Central memory CD8-positive, alpha-beta T cell (primary cell): ENCODE measurements at places on chromosomes 3 and 15.

DNA sequence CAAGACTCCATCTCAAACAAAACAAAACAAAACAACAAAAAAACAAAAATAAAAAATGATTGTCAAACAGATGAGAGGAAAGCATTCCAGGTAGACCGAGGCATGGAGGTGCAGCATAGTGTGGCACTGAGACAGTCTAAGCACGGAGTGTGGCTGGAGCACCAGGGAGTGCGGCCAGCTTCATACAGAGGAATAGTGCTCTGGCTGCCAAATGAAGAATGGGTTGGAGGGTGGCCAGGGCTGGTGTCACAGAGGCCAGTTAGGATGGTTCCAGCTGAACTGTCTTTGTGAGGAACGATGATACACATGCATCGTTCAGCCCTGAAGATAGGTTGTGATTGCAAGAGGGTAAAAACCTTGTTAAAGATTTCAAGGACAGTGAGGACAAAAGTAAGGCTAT, 28.3 kb downstream of the MITF start:
- no peak for DNase-seq

GRCh38 chr3:141782386-141782932, 19.3 kb downstream of the GRK7 start:
- no peak for DNase-seq

- no peak for DNase-seq
Measured at GRCh38 chr15:101499863-101500713, 10.6 kb upstream of the PCSK6 start.

GRCh38 chr3:49867871-49868321, 1.8 kb downstream of the CAMKV start:
- DNase-seq, result no peak

DNA sequence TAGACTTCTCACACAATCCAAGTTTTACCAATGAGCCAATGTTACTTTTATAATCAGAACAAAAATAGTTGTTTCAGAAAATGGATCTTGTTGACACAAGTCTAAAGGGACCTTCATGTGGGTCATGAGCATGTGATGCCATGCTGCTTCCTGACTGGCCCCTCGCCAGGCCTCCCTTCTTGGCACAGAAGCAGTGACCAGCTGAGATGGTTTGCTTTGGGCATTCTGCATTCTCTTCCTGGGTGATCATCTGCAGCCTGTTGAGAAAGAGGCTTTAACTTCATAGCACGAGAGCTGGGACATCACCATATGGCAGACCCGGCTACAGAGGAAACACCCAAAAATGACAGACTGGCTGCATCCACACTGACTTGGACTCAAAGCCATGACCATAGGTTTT, 45.7 kb downstream of the TGM4 start:
- DNase-seq, result no peak

GRCh38 chr15:20341901-20342600, 199.5 kb downstream of the GOLGA6L6 start:
- DNase-seq, result no peak

GRCh38 chr3:83601704-83602103, 1357.1 kb upstream of the CADM2 start:
- no peak for DNase-seq

DNA sequence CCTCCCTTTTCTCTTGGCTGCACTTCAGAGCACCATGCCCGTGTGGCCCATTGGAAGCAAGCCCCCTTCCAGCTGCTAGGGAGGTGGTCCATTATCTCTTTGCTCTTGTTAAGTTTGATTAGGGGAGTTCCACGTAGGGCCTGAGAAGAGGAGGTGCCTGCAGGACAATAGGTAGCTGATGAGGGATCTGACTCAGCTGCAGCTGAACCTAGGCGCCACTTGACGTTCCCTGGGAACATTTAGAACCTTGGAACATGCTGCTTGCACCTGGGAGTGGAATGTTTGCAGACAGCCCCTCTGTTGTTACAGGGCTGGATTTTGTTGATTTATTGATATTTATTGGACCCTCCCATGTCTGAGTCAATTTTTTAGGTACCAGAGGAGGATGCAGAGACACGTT, 4.7 kb downstream of the SMAD3 start:
- DNase-seq, result no peak

DNA sequence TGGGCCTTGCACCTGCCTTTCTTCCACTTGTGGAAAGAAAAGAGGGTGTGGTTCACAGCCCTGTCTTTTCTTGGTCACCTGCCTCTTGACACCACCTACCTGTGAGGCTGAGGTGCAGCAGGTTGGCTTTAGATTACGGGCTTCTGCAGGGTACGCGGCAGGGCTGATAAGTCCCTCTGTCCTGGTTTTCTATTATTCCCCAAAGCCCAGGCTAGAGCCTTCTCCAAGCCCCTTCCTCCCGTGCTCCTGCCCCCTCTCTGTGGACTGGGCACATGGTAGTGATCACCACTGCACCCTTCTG, 44.8 kb upstream of the HACD2 start:
- DNase-seq, result no peak

- no peak for DNase-seq
Measured at GRCh38 chr3:195956577-195956976, 48.2 kb upstream of the TNK2 start.

GRCh38 chr15:100208921-100209603, 132.7 kb downstream of the ADAMTS17 start:
- no peak for DNase-seq

GRCh38 chr3:114384558-114384903, 90.7 kb downstream of the TIGIT start:
- no peak for DNase-seq

DNA sequence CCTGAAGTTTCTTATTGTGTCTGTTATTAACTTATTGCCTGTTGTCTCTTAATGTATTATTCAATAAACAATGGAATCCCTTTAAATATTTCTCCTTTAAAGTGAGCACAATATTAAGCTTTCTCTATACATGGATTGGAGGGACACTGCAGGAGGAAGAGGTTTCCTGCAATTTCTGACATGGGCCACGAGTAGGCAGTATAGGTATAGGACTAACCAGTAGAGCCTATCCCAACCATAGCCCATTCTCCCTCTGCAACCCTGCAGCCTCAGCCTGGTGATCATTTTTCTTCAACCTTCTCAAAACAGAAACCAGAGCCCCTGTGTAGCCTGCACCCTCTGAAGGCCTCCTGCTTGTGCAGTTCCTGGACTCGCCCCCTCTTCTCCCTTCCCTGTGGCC, 124.8 kb downstream of the NEK10 start:
- DNase-seq, result no peak

DNA sequence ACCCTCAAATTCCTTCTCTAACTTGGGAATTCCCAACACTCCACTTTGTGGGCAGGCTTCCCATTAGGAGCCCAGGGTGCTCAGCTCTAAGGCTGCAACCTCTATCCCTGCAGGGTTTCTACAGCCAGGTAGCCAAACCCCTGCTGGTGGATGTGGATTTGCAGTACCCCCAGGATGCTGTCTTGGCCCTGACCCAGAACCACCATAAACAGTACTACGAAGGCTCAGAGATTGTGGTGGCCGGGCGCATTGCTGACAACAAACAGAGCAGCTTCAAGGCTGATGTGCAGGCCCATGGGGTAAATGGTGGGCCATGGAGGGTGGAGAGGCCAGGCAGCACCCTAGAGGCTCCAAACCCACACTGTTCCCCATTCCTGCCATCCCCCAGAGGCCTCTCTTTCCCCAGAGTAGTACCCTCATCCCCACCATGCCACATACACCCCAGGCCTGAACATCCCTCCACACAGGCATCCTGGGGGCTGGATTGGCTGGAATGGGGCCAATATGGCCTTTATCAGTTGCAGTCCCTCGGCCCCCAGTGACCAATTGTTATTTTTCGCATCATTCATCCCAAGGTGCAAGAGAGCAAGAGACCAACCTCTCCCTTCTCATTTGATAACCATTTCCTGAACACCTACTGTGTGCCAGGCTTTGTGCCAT, 7.7 kb downstream of the ITIH1 start:
- no peak for DNase-seq

DNA sequence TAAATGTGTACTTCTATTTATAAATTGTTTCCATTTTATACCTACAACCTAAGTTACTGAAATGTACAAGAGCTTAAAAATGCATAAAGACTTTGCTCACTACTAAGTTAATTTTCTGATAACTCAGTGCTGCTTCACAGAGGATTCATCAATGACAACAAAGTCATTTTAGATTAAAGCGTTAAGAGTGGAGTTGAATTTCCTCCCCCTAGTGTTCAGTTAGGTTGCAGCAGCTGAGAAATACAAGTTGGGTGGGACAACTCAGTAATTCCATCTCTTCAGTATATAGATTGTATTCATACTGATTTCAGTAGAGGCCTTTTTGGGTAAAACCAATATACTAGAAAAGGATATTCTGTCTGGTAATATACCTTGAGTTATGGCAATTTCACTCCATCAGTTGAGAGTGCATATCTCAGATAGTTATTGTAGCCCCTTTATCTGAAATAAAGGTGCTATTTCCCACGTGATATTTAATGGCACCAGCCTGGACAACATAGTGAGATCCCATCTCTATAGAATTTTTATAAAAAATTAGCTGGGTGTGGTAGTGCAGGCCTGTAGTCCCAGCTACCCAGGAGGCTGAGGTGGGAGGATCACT, 6.9 kb upstream of the RPL35A start:
- no peak for DNase-seq

GRCh38 chr3:52181543-52181942, 16.4 kb upstream of the ALAS1 start:
- DNase-seq, result no peak

DNA sequence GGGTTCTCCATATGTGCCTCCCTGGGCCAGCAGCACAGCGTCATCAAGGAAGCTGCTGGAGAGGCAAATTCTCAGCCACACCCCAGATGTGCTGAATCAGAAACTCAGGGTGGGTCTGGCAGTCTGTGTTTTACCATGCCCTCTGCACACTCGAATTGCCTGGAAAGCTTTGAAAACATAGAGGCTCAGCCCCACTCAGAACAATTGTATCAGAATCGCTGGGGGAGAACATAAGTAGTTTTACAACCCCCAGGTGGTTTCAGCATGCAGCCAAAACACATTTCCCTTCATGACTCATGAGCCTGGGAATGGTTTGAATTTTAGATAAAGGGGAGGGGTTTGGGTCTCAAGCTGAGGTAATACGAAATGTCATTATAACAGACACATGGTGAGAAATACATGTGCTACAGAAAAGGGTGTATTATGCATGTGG, 9.6 kb downstream of the TGM4 start:
- no peak for DNase-seq

DNA sequence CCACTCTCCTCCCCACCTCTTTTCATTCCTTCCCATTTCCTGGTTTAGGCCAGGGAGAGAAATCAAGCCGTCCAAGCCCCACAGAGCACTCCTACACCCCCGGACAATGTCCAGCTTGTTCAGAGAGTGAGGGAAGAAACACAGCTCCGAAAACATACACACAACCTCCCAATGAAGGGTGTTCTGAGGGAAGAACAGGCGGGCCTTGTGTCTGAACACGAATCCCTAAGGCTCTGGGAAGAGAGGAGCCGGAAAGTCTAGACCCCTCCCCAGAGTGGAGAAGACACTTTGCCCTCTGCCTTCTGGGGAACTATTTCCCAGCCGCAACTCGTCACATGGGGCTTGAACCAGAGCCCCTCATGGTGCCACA, 30.5 kb downstream of the ACAN start:
- no peak for DNase-seq

DNA sequence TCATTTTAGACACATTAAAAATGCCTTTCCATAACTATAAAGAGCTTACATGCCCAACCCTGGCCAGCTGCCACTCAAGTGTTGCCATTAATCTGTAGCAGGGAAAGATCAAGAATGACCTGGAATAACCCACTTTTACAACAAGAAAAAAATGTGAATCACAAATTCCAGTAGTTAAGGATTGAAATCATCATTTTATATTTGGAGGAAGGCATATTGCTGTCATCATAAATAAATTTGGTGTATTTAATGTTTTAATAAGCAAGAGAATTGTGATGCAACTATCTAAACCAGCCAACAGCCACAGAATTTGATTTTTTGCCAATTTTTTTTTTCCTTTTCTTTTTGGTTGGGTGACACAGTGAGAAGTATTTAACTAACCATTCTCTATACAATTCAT, 240.0 kb upstream of the SEMA6D start:
- no peak for DNase-seq

DNA sequence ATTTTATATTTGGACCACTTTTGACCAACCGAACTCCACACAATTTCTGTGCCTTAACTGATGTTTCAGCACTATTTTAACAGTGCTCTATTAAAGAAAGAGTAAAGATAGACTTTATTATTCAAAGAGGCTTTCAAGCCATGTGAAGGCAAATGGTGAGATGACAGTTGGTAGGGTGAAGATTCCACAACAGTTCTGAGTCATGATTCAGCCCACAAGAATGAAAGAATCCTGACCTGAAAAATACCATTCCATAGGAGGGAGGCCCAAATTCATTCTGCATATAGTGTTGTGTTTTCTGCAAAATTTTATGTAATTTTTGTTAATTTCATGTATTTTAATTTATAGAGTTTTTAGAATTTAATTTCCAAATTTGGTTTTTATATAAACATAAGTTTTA, 135.6 kb upstream of the STAC start:
- DNase-seq, result no peak

- no peak for DNase-seq
Measured at GRCh38 chr3:144771381-144771870, 799.8 kb downstream of the DIPK2A start.

DNA sequence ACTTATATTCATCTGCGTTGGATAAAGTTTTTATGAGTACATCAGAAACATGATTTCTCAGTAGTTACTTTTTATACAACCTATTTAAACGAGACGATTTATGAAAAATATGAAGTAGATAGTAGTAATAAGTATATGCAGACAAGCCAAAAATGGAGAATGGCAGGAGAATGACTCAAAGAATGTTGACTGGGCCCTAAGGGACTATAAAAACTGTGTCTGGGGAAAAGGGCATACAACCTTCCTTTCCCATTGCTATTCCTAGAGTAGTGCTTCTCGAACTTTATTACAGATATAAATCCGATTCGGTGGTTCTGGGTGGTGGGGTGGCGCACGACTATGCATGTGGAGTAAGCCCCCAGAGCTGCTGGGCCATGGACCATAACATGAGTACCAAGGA, 558.5 kb downstream of the FOXP1 start:
- DNase-seq, result no peak

GRCh38 chr3:59994732-59995304, 945.0 kb upstream of the CFAP20DC start:
- no peak for DNase-seq

- no peak for DNase-seq
Measured at GRCh38 chr3:39196671-39197356, 4.4 kb upstream of the XIRP1 start.

DNA sequence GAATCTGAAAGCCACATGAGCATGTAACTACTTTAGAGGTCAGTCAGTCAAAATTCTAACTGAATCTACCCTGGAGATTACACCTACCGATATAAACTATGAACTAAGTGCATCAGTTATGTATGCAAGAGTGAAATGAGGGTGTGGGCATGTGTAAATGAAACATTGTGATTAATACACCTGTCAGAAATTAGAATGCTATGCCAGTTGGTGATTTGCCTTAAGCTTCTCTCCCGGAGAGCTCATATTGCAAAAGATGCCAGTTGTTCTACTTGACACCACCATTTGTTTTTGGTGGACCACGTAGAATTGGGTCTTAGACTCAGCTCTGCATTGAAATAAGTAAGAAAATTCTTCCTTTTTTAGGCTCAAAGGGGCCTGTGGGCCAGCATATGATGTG, 91.0 kb upstream of the KBTBD8 start:
- DNase-seq, result no peak

- DNase-seq, result no peak
Measured at GRCh38 chr3:59609657-59610348, 560.0 kb upstream of the CFAP20DC start.

- no peak for DNase-seq
Measured at GRCh38 chr3:82973791-82974190, 1212.3 kb upstream of the GBE1 start.
